ENCODE measurements at places on chromosomes 11 and 22.

- DNase-seq, result no peak
Measured at GRCh38 chr11:45056529-45056928, 89.9 kb upstream of the PRDM11 start.

DNA sequence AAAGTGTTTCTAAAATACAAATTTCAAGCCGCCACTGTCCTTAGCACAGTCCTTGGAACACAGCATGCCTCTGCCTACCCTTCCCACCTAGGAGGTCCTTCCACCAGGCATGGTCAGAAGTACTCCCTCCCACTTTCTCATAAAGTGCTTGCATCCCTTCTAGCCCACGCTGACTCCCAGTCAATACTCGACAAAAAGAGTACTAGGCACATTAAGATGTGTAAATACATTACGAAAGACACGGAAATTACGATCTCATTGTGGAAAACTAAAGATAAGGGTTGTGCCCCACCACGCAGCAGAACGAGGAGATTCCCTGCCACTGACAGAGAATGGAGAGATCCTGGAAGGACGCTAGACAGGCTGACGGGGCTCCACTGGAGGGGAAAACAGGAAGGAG lies 13.5 kb downstream of the CHKA start:
- no peak for DNase-seq

DNA sequence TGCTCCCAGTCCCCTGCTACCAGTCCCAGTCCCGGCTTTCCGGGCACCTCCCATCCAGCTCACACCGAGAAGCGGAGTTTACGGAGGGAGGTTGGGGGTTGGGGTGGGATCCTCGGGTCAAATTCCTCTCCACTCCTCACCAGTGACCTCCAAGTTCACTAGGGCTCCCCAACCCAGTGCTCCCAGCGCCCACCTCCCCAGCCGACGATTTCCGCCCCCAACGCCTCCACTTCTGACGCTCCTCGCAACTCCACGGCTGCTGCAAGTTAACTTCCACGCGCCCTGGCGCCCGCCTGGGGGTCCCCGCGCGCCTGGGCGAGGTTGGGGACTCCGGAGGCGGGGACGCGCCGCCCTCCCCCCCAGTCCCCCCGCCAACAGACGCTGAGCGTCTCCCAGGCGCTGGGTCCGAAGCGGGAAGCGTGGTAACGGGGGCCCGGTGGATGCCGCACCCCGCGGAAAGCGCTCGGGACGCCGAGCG lies 526 bp downstream of the TPST2 start:
- DNase-seq, result no peak

GRCh38 chr11:68954836-68955606 lies 25.8 kb downstream of the MRGPRD start:
- no peak for DNase-seq

- no peak for DNase-seq
Measured at GRCh38 chr11:60900673-60901404, 5.5 kb downstream of the PRPF19 start.

- no peak for DNase-seq
Measured at GRCh38 chr11:122050021-122050690, 65.9 kb downstream of the BLID start.

GRCh38 chr22:36644333-36644757 lies 59.2 kb downstream of the CACNG2 start:
- DNase-seq, result no peak

- DNase-seq, result no peak
Measured at GRCh38 chr11:637593-638521, 788 bp downstream of the DRD4 start.

DNA sequence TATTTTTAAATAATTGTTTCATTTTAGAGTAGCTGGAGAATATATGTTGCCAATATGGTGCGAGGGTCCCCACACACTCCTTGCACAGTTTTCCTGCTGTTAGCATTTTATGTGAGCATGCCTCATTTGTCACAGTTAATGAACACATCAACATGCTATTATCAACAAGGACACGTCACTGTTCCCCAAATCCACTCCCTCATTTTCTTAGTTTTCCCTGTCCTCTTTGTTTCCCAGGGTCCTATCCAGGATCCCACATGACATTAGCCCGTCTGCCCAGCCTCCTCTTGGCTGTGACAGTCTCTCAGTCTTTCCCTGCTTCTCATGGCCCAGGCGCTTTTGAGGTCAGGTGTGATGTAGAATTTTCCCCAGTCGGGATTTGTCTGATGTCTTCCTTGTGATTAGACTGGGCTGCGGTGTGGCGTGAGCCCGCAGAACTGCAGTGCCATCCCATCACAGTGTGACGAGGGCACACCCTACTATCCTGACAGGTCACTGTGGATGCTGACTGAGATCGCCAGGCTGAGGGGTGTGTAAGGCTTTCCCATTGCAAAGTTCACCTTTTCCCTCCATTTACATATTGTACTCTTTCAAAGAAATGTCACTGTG lies 450.6 kb upstream of the B3GAT1 start:
- DNase-seq, result no peak

Measured in cerebellar nuclear complex (tissue), 1 donor.